ENCODE measurements at places on chromosomes 4 and X.

GRCh38 chr4:119394826-119395225, 72.9 kb upstream of the FABP2 start:
- DNase-seq = no peak

DNA sequence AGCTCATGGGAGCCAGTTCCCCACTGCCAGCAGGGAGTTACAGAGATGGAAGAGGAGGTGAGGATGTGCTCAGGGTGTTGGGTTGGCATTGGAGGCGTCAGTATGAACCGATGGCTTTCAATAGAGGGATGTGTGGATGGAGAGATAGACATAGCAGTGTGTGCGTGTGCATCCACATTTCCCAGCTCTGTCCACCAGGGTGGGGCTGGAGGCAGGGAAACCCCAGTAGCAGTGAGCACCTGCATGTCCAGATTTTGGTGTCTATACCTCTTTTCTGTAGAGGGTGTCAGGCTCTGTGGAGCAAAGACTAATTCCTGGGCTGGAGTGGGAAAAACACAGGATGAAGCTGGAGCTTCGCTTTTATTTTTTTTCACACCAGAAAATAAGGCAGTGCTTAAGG, 37.2 kb upstream of the HGFAC start:
- no peak for DNase-seq

DNA sequence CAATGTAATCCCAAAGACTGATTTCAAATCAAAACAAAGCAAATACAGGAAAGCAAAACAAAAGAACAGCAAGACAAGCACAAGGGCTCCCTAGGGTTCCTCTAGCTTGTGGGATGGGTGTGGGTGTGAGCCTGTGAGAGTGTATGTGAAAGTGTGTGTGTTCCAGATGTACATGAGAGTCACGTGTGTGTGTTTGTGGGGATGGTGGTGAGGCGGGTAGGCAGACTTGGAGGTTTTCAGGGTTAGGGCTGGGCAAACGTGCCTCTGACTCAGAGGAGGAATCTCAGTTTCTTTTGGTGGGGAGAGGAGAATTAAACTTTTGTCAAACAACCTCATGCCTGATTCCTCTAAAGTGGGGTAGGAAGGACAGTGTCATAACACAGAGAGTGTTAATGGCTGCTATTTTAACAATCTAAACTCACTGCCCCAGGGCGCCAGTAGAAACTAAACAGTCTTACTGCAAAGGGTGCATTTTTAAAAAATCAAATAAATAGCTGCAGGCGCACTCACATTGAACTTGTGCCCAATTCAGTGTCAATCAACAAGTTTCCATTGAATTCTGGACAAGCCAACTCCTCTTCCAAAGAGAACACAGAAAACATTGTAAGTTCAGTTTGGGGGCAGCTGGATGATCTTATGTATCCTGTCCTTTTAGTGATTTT, 51.8 kb downstream of the CHRDL1 start:
- no peak for DNase-seq

DNA sequence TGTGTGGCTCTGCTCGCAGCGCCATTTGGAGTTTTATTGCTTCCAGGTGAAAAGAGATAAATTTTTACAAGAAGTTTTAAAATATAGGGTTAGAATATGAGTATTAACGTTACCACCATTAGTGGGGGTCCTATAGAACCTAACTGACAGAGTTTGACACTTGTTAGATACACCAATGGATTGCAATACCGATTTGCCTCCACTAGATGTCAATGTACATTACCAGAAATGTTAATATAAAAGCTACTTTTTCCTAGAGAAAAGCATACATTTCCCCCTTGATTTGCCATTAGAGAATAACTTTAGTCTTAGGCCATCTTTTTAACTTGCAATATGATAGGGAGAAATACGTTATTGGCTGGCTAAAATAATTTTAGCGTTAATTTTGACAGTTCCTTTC, 108.4 kb downstream of the LINC00632 start:
- no peak for DNase-seq

DNA sequence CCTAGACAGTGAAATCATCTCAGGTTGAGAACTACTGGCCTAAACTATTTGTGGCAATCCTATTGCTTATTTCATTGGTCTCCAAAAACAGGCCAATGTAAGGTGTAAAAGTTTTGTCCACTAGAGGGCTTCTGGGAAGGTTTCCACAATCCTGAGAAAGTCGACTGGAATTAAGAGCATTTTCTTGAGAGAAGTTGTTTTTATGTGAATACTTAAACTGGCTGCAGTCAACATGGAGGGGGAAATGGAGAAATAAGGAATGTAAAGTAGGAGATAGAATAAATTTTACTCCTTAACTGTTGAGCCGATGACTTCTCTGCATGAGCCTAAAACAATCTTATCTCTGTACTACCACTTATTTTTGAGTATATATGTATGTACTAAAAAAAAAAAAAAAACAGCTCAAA, 11.0 kb upstream of the EIF4E start:
- no peak for DNase-seq
